ENCODE measurements at places on chromosomes 1 and 21. TPM values are rescaled to one million over a fixed set of nuclear protein-coding genes. Genes with fewer than 3 reads are reported as not detected.

The DNAI4 gene
- total RNA-seq = 7.2 TPM

The PDZK1 gene
- 0.50 TPM for total RNA-seq

The KCNJ6 gene
- total RNA-seq = not detected

The IRF6 gene
- 0.62 TPM for total RNA-seq

The RNU1-4 gene
- 2,224 TPM for total RNA-seq

The TMEM269 gene
- 0.12 TPM for total RNA-seq

The KRTAP12-4 gene
- not detected for total RNA-seq

The SLC30A7 gene
- 35.1 TPM for total RNA-seq

The ZBTB18 gene
- 14.4 TPM for total RNA-seq
